ENCODE measurements at places on chromosomes 3 and 15.

GRCh38 chr3:64901986-64902516 is 214.3 kb upstream of the ADAMTS9 start:
- no peak for DNase-seq

DNA sequence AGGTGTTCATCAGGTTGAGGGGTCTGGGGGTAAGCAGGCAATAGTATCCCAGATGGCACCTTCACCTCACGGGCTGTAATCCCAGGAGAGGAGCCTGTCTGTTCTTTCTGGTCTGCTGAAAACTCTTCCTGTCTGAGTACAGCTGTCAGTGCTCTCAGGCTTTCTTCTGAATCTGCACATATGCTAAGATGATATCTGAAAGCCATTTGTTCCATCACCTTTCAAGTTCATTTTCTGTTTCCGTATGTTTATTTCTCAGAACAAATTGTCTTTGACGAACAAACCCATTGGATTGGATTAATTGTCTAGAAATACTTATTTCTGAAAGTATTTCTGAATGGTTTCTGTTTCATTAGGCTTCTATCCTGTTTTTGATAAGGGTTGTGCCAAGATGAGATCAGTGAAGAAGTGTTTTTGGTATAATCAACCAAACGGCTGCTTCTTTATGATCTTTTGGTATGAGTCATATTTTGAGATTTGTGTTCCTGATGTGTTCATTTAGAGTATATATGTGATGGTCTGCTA is 13.3 kb downstream of the ZNF592 start:
- DNase-seq = no peak

GRCh38 chr3:176352716-176353334 is 844.5 kb downstream of the TBL1XR1 start:
- DNase-seq = no peak

GRCh38 chr15:67303490-67304363 is 49.1 kb downstream of the IQCH start:
- DNase-seq = peak; percentile 7

GRCh38 chr15:68407141-68407885 is 24.6 kb downstream of the ITGA11 start:
- no peak for DNase-seq

GRCh38 chr3:192884777-192885773 is 32.6 kb downstream of the MB21D2 start:
- DNase-seq = no peak

- no peak for DNase-seq
Measured at GRCh38 chr15:82993144-82993543, 7.1 kb downstream of the RAMAC start.

DNA sequence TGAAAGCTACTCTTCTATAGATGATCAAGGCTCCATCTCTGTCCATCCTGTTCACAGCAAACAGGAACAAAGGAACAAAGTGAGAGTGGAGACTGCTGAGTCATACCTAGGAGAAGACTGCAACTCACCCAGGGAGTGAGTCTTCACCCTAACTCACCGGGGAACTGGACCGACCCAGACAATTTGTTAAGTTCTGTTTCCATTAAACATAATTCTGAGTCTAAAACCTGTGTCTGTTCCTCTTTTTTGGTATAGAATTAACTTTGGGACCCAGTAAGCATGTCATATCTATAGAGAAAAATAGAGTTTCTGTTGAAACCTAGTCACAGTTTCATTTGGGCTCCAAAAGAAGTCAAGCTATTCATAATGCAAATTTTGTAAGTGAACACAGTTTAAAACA is 21.6 kb downstream of the CCDC80 start:
- DNase-seq = no peak

DNA sequence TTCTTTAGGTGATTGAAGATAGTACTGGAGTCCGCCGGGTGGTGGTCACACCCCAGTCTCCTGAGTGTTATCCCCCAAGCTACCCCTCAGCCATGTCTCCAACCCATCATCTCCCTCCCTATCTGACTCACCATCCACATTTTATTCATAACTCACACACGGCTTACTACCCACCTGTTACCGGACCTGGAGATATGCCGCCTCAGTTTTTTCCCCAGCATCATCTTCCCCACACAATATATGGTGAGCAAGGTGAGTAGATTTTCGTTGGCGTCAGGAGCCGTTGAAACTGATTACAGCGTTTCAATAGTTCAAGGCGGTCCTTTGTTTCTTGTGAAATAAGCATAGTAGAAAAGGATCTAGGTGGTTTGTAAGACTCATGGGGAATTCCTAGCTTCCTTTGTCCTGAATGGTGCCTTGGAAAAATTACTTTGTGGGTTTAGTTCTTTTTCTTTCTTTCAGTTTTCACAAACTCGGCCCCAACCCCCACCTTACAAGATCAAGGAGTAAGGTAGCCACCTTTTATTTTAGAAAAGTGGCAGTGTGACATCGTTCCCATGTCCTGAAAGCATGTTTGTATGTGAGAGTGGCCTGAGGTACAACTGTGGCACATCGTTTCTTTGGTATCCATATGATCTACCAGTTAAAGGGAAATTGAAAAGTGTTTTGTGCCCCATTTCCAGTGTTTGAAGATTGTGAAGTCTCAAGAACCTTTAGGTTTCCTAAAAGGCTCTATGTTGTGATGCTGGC is 200.6 kb downstream of the GHSR start:
- no peak for DNase-seq

GRCh38 chr3:183518491-183519251 is 36.8 kb downstream of the KLHL6 start:
- no peak for DNase-seq

- DNase-seq = no peak
Measured at GRCh38 chr3:193594946-193595689, 2.1 kb downstream of the OPA1 start.

DNA sequence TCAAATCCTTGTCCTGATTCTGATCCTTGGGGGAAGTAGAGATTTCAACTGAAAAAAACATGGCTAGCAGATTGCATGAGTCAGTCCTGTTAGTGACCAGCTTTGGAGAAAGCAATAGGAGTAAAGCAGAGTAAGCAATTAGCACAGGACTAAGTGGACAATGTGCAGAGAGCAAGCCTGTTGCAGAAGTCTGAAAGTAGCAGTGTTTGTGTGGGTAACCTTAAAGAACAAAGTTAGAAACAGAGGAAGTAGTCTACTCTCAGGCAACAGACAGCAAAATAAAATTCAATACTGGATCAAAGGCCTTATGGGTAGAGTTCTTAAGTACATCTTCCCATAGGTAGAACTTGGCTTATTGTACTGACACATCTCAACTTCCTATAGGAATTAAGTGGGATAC is 916.8 kb downstream of the CADM2 start:
- DNase-seq = no peak

- DNase-seq = no peak
Measured at GRCh38 chr3:127779747-127780146, 42.6 kb downstream of the MGLL start.

DNA sequence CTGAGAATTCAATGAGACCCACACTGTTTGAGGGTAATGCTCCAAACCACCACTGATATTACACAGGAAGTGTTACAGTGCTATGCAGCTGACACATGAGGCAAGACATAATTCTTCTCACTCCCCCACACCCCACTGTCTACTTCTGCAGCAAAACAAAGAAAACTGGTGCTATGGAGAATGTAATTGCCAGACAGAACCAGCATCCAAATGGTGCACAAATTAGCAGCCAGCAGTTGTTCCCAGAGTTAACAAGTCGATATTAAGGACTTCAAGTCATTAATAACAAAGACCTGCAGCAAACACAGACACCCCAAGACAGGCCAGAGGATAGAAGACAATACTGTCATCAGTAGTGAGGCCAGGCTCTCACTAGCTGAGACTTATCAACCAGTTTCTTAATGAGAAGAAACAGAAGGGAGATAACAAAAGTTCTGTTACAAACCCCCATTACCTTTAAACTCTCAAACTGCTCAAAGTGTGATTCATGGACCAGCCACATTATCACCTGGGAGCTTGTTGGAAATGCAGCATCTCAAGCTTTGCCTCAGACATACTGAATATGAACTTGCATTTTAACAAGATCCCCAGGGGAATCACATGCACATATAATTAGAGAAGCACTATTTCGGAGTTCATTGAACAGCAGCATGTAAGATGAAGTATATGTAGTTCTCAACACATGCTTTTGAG is 58.7 kb upstream of the FNDC3B start:
- no peak for DNase-seq

GRCh38 chr3:178507507-178508442 is 28.5 kb upstream of the KCNMB2 start:
- no peak for DNase-seq

- no peak for DNase-seq
Measured at GRCh38 chr3:149077628-149078027, 8.7 kb downstream of the HLTF start.

DNA sequence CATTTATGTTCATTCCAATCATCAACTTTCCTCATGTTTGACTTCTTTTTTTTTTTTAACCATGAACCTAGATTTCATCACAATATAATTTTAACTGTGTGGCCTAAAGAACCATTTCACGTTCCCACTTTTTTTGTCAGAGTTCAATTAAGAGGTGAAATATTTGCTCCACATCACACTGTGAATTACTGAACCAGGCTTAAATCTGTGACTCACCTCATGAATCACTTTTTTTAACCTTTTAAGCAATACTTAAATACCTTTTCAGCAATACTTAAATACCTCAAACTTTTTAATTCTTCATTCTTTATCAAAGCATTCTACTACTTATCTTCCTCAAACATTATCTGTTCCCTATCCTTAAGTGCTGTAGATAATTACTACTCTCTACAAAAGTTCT is 137.6 kb downstream of the SI start:
- DNase-seq = no peak

DNA sequence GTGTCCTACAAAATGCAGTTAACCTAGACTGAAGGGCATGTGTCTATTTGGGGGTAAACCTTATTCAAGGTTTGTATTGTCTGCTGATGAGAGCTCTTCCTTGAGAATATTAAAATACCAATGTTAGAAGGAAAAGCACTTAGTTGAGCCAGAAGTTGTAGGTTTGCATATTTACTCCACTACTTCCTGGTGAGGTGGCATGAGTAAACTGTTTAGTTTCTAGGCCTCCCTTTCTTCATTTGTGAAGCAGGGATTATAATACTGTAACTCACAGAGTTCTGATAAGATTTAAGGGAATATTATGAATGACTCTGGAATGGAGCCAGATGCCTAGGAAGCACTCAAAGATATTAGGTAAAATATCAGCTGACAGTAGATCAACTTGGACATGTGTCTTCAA is 46.7 kb downstream of the CD200R1L start:
- DNase-seq = no peak

DNA sequence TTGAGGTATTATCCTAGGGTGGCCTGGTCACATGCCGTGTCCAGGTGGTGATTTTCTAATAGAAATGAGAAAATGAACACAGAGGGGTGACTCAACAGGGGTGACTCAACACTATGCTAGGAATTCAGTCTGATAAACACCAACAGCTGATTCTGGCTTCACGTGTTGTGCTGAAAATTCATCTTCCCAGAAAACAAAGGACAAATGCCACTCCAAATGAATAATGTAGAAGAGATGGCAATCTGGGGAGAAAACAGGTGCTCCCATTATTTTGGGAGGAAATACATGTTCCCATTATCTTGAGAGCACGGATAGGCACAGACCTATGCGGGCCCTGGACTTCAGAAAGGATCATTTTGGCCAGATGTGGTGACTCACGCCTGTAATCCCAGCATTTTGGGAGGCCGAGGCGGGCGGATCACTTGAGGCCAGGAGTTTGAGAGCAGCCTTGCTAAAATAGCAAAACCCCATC is 101.2 kb upstream of the MEX3B start:
- DNase-seq = no peak

GRCh38 chr3:66066963-66067617 is 28.4 kb upstream of the MAGI1 start:
- DNase-seq = no peak

GRCh38 chr3:98829246-98829832 is 66.2 kb downstream of the ST3GAL6 start:
- DNase-seq = no peak

- no peak for DNase-seq
Measured at GRCh38 chr15:58401276-58401675, 30.5 kb upstream of the LIPC start.

DNA sequence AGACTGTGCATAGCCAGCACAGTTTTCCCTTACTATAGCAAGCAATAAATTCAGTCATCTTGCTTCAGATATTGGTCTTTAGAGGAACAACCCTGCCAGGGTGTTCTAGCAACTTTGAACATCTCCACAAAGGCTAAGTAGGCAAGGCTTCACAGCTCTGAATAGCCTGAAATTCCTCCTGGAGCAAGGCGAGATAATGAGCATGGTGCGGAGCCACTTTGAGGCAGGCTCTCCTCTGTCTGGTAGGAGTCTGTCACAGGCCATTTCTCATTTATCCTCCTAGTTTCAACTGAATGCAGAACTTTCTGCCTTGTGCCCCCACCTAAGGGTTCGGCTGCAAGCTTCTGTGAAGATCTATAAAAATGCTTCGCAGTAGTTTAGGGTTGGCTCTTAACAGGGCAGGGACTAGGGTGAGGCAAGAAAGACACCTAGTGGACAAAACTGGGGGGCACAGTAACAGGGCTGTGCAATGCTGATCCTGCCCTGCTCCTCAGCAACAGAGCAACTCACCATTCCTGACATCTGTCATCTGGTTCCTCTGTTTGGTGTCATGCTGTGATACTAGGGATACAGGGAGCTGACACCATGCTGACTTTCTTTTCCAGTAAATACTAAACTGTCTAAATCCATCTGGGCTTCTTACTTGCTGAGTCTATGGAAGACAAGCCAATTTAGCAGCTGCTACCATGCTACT is 16.6 kb upstream of the EHHADH start:
- peak; percentile 91 for DNase-seq

DNA sequence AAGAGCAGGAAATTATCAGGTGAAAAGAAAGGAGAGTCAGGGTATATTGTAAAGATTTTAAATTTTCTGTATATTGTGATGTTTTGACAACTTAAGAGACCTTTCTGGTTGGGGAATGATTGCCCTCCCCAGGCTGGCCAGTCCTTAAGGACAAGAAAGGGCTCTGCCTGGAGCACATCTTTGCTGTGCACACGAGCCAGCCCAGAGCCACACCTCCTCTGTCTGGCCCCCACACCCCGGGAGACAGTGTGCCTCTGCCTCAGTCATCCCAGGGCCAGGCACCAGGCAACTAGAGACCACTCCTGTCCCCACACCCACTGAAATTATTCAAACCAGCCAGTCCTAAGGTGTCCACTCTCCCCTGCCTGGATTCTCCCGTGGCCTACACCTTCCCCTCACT is 67.1 kb downstream of the KBTBD12 start:
- DNase-seq = no peak

DNA sequence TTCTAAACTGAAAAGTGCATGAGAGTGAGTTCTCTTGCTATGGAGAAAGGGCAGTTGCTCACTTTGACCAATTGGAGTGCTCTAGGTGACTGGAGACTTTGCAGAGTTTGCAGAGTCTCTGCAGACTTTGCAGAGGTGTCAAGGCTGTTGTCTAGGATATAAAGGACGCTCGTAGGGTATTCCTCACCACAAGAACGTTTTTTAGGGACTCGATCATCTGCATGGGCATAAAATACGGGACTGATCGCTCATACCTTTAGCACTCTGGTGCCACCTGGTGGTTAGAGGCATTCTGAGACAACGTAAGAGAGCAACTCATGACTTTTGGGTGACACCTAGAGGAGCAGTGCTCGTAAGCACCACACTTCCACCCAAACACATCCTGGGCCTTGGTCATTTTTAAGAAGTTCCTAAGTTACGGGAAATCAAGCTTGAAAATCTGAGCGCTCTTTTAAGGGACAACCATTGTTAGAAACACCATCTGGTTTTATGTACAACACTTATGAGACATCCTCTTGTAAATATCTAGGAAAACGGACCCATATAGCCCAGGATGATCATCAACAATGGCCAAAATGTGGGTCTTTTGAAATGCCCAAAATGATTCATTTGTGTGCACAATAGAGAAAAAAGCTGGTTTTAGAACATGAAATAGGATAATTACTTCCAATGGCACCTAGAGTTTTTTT is 51.6 kb upstream of the XCR1 start:
- peak; percentile 79 for DNase-seq

GRCh38 chr3:67291287-67292252 is 293.5 kb downstream of the KBTBD8 start:
- no peak for DNase-seq

Measured in NCI-H526 treated with DMSO at 0.1 percent for 48 hours (cell line).